ENCODE measurements at places on chromosomes 4 and X.
A peak's percentile ranks its signal among the peaks of the same experiment; 100 is the strongest.

DNA sequence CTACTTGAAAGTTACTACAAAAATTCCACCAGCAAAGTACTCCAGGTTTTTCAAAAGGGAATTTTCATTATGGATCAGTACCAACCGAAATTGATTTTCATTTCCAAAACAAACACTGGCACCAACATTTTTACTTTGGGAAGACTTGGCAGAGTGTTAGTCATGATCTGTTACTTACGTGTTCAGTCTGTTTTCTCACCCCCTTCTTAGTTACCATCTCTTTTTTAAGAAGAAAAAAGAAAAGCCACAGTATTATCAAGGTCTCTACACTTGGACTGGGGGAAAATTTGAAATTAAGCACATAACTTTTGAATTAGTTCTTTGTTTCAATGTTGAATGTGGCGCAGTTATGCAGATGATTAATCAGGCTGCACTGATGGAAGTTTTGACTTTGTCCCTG, 27.5 kb downstream of the RBBP7 start:
- no peak for DNase-seq

- no peak for DNase-seq
Measured at GRCh38 chr4:132344924-132345828, 803.9 kb upstream of the PCDH10 start.

- DNase-seq, result no peak
Measured at GRCh38 chr4:152605031-152605430, 69.1 kb upstream of the FBXW7 start.

DNA sequence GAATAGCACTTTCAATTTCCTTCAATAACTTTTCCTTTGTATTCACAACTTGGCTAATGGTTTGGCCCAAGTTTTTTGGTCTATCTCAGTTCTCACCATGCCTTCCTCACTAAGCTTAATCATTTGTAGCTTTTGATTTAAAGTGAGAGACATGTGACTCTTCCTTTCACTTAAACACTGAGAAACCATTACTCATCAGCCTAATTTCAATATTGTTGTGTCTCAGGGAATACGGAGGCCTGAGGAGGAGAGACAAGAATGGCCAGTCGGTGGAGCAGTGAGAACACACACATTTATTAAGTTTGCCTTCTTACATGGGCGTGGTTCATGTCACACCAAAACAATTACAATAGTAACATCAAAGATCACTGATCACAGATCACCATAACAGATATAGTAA, 56.7 kb downstream of the TSPAN5 start:
- DNase-seq, result no peak

GRCh38 chr4:19540859-19541540, 710.7 kb upstream of the SLIT2 start:
- no peak for DNase-seq

DNA sequence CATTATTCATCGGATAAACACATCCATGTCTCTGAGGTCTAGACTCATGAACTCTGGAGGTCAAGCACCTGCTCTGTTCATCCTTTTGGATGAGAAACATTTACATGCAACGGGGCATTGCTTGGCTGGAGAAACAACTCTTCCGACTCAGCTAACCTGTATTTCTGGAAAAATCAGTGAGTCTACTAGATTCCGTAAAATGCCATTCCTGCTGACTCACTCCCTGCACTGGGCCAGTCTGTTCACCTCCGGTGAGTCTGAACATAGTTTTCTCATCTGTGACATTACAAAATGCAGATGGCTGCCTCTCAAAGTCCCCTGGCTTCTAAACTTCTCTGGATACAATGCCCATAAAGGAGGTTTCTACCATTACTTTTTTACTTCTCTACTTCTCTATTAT, 185.7 kb upstream of the HS3ST1 start:
- no peak for DNase-seq

DNA sequence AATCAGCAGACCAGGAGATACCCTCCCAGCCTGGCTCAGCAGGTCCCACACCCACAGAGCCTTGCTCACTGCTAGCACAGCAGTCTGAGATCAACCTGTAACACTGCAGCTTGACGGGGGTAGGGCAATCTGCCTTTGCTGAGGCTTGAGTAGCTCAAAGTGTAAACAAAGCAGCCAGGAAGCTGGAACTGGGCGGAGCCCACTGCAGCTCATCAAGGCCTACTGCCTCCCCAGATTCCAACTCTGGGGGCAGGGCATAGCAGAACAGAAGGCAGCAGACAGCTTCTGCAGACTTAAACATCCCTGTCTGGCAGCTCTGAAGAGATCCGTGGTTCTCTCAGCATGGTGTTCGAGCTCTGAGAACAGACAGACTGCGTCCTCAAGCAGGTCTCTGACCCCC, 15.1 kb upstream of the GABRA2 start:
- DNase-seq, result no peak

DNA sequence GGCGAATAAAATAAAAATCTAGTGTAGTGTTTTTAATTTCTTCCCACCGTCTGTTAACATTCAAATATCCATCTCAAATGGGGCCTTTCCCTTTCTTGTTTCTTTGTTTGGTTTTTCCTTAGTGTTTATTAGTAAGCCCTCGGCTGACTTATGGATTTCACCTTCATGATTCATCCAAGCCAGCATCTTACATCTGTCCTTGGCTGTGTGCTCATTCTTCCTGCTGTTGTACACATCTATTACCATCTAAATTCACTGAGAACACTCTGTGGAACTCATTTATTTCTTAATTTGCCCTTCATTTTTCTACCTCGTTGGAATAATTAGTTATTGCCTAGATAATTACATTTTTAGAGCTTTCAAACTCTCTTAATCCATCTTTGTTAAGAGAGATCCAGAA, 84.9 kb downstream of the SPCS3 start:
- no peak for DNase-seq

DNA sequence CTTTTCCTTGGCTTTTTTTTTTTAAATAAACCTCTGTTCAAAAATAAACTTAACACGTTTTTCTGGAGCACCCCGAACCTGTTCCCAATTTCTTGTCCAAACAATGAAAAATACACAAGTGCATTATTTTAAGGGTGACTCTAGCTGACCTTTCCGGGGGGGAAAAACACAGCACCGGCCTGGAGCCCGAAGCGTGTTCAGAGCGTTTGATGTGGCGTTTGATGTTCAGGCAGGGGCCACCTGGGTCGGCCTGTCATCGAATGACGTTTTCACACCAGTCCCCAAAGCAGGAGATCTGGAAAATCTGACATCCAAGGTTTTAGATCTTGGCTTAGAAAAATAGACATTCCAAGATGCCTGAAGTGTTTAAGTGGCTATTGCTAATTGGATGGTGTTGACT, 282.1 kb downstream of the SHOX start:
- DNase-seq, result no peak

DNA sequence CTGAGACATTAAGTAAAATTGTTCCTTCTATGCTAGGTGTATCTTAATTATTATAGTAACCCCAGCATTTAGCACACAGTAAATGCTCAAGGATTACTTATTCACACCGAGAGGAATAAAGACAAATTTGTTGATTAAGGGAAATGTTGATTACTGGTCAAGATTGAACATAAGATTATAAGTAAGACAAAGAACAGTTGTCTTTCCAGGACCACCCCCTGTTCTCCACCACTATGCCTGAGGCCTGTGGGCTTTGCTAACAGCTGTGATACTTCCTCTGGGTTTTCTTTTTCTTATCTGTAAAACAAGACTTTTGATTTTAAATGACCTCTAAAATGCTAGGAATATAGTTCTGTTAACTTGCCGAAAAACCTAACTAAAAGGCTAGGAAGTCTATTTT, 128.0 kb downstream of the DCLK2 start:
- DNase-seq, result no peak

GRCh38 chr4:183637461-183637860, 21.5 kb downstream of the RWDD4 start:
- no peak for DNase-seq

GRCh38 chr4:162151386-162151785, 12.4 kb downstream of the FSTL5 start:
- no peak for DNase-seq

GRCh38 chr4:128818442-128818841, 8.9 kb downstream of the JADE1 start:
- no peak for DNase-seq

GRCh38 chr4:137408527-137409177, 123.6 kb downstream of the PCDH18 start:
- no peak for DNase-seq

GRCh38 chrX:129984111-129984958, 1.9 kb downstream of the BCORL1 start:
- no peak for DNase-seq

- DNase-seq, result no peak
Measured at GRCh38 chrX:153305972-153306371, 15.6 kb downstream of the PNMA6F start.

- DNase-seq, result no peak
Measured at GRCh38 chrX:39324233-39324930, 523.1 kb downstream of the MID1IP1 start.

- DNase-seq, result no peak
Measured at GRCh38 chrX:96464880-96465558, 219.6 kb upstream of the DIAPH2 start.

DNA sequence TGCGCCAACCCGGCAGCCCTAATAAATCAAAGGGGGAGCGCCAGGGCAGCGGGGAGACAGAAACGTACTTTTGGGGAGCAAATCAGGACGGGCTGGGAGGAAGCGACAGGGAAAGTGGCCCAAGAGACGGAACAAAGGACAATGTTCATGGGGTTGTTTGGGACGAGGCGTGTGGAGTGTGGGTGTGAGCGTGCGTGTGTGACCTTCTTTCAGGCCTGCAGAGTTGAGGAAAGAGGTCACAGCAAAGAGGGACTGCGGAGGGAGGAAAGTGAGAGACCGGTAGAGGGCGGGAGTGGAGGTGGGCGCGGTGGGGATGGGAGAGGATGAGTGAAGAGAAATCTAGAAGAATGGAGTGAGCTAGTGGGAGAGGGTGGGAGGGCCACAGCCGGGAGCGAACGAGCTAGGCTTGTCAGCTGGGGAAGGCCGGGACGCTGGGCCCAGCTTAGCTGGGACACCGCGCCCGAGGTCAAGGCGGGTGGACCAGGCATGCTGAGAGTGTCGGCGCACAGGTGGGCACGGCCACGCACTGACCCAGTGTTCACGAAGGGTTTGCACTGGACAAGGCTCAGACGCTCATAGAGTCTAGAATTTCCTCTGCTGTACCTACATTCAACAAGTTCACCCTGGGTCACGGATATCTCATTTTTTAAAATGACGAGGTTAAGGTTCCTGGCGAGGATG, 14.7 kb upstream of the PITX2 start:
- DNase-seq, result no peak

- DNase-seq, result no peak
Measured at GRCh38 chr4:120568731-120569130, 353.8 kb downstream of the PRDM5 start.

- DNase-seq, result no peak
Measured at GRCh38 chr4:18691431-18692200, 670.1 kb upstream of the LCORL start.

DNA sequence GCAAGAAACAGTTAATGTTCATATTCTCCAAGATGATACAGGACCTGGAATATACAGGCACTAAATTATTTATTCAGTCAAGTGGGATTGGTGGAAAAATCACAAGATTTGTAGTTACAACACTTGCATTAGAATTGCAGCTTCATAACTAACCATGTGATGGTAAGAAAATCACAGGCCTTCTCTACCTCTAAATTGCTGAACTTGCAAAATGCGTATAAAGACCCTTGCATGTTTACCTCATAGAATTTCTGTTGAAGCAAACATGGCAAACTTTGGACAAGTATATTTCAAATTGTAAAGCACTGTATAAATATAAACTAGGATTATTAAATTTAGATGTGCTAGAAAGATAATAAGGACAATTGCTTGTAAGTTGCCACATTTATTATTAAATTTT, 215.1 kb downstream of the TMA16 start:
- no peak for DNase-seq

- no peak for DNase-seq
Measured at GRCh38 chr4:59938166-59938565, 1262.0 kb upstream of the ADGRL3 start.

- no peak for DNase-seq
Measured at GRCh38 chrX:1178580-1179057, 33.8 kb downstream of the CRLF2 start.

- DNase-seq, result no peak
Measured at GRCh38 chrX:20378233-20378920, 111.7 kb upstream of the RPS6KA3 start.

- no peak for DNase-seq
Measured at GRCh38 chr4:7193030-7193958, 956 bp downstream of the SORCS2 start.

GRCh38 chr4:123418351-123418931, 21.8 kb downstream of the SPRY1 start:
- DNase-seq, result no peak

DNA sequence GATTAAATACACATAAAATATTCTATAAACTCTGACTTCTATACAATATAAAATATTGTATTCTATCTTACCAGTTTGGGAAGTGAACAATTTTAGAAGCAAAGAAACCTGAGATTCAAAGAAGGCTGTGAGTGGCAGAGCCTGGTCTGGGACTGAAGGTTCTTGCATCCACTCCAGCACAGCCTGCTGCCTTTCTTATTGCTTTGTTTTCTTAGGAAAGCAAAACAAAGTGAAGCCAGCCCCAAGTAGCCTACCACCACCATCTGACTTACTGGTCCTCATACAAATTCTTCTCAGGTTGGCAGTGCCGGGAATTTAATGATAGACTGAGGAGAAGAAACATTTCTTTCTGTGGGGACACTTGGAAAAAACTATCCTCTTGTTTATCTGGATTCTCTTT, 129.7 kb upstream of the SMAD1 start:
- no peak for DNase-seq

DNA sequence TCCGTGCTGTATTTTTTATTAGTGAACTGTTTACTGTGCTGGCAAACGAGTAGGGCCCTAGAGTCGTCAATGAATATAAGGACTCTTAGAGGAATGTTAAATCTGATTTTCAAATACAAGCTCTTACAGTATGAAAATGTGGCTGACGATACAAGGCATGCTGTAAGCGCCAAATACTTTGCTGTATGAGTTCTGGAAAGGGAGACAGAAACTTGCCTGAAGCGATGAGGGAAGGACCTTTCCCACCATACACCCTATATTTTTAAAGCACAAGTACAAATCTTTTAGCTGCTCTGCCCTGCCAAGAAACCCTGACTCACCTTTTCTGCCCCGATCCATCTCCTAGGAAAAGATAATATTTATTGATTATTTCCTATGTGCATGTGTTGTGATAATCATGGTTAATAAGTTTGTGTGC, 15.7 kb upstream of the RUFY3 start:
- no peak for DNase-seq

DNA sequence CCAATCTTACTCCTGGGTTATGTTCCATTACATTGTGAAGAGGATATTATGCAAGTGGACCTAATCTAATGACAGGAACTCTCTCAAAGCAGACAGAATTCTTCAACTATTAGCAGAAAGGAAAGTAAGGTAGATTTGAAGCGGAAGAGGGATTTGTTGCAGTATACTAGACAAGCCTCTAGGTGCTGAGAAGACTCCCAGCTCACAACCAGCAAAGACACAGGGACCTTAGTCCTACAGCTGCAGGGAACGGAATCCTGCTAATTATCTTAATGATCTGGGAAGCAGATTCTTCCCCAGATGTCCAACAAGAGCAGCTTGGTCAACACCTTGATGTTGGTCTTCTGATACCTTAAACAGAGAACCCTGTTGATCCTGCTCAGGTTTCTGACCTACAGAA, 73.6 kb downstream of the STK32B start:
- DNase-seq, result no peak

GRCh38 chr4:144565527-144566195, 80.3 kb upstream of the HHIP start:
- DNase-seq, result no peak

- peak; percentile 7 for DNase-seq
Measured at GRCh38 chr4:87093443-87094123, 126.8 kb downstream of the KLHL8 start.
